ENCODE measurements at places on chromosomes 2 and 18. TPM values are rescaled to one million over a fixed set of nuclear protein-coding genes. Genes with fewer than 3 reads are reported as not detected.

GRCh38 chr2:174870787-174871186, 106.5 kb upstream of the CHRNA1 start:
- no peaks in the 10 kb centered on the region for H3K27me3 ChIP-seq
- H3K4me3 ChIP-seq: no peak overlapping the region

DNA sequence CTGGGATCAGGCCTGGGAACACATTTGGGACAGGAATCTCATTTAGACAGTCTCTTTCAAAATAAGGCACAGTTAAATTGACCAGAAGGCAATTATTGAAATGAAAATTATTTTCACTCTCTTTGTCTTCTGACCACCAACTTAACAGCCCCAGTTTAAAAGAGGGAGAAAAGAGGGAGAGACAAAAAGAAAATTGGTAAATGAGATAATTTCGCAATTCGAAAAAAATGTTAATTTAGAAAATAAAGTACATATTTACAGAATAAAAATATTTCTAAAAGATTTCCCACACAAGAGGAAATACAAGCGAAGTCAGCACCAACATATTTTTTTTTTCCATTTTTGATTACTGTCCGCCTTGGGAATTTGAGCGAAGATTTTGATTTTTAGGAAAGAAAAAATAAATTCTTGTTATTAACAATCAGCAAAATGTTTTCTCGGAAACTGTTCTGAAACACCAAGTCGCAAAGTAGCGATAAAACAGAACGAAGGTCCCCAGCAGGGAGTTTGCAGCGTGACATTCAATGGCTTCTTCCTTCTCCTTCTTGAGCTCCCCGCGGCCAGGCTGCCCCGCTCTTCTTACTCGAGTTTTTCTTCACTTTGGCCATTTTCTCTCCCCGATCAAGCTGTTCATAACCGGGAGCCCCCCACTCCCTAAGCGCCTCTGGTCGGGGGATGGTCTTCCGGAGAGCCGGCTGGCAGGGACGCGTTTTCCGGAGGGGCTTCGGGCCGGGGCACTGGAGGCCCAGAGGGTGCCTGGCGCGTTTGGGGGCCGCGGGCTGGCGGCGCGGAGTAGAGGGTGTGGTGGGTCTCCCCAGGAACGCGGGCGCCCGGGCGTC, 5.0 kb downstream of the SP9 start:
- H3K4me1 ChIP-seq: peaks cover 41% of the 10 kb centered on the region
- no peaks in the 10 kb centered on the region for H3K36me3 ChIP-seq
- no peak for DNase-seq
- H3K27ac ChIP-seq: no peak overlapping the region

- H3K4me3 ChIP-seq: no peak overlapping the region
- no peaks in the 10 kb centered on the region for H3K27me3 ChIP-seq
- no peak for DNase-seq
- no peak overlapping the region for H3K27ac ChIP-seq
- no peaks in the 10 kb centered on the region for H3K4me1 ChIP-seq
These were observed 43.8 kb downstream of the LPIN1 start for GRCh38 chr2:11790228-11790627.

DNA sequence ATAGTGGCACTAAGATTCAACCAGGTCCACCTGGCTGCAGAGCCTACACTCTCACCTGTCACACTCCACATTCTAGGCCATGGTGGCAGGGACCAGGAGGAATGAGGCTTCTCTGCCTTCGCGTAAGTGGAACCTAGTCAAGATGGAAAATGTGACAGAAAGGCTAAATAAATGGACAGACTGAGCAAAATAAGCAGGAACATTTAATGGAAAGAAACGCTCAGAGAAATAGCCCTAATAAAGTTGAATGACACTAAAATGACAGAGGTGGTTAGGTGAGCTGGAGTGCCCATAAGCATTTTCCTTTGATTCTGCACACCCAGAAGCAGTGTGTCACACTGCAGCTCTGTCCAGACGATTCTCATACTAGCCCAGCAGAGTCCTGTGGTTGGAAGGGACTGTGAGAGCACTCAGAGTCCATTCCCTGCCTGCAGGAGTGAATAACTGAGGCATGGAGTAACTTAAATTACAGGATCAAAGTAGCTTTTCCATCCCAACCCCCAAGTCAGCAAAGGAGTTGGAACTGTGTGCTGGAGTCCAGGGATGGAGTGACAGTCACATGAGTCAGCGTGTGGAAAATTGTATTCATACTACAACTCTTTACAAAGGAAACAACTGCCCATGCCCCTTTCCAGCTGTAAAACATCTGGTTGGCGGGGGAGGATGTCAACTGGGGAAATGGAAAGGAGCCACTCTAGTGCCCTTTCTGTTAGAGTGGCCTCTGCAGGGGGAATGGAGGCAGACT, 105.4 kb upstream of the LGALSL start:
- H3K36me3 ChIP-seq: no peaks in the 10 kb centered on the region
- no peak overlapping the region for H3K4me3 ChIP-seq
- DNase-seq: no peak
- H3K4me1 ChIP-seq: peaks cover 2% of the 10 kb centered on the region
- no peak overlapping the region for H3K27ac ChIP-seq

DNA sequence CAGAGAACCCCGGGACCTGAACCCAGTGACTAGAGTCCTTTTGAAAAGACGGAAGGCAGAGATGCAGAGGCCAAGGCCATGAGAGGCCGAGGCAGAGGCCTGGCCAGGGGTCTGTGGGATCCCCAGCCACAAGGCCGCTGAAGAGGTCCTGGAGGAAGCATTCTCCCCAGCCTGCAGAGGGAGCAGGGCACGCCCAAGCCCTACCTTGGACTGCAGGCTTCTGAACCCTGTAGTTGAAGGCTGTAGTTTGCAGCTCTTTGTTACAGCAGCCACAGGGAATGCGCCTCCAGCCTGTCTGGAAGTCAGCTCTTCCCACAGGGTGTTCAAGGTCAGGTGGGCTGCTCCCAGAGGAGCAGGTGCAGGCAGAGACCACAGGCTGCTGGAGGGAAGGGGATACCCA, 22.1 kb upstream of the PXDN start:
- H3K4me3 ChIP-seq: no peak overlapping the region
- peaks cover 9% of the 10 kb centered on the region for H3K27me3 ChIP-seq
- no peaks in the 10 kb centered on the region for H3K36me3 ChIP-seq

DNA sequence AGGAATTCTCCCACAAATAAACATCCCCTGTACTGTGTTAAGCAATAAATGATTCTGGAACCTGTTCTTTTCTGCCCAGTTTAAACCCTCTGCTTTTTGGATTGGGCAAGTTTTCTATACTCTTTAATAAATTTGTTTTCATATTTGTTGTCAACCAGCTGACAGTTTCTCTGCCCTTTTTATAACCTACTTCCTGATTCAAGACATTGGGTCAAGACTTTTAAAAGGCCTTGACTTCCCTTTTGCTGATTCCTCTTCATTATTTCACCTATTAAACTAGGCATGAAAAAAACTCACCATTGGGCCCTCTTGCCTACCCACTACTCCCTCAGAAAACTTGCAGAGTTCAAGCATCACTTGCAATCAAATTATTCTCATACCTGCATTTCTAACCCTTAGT, 459.5 kb downstream of the ARHGAP15 start:
- no peak overlapping the region for H3K27ac ChIP-seq
- peaks cover 4% of the 10 kb centered on the region for H3K4me1 ChIP-seq
- no peaks in the 10 kb centered on the region for H3K27me3 ChIP-seq
- DNase-seq: no peak

GRCh38 chr18:80033181-80034067, 810 bp upstream of the RBFA start:
- peaks cover 29% of the 10 kb centered on the region for H3K4me1 ChIP-seq
- peaks cover 16% of the 10 kb centered on the region for H3K36me3 ChIP-seq
- DNase-seq: no peak
- H3K4me3 ChIP-seq: peak overlapping the region; percentile 90
- H3K27ac ChIP-seq: peak overlapping the region; percentile 89

GRCh38 chr2:37832590-37833197, 92.4 kb upstream of the RMDN2 start:
- H3K4me1 ChIP-seq: peaks cover 21% of the 10 kb centered on the region
- DNase-seq: peak; percentile 63
- peaks cover 3% of the 10 kb centered on the region for H3K27me3 ChIP-seq
- H3K36me3 ChIP-seq: no peaks in the 10 kb centered on the region
- no peak overlapping the region for H3K4me3 ChIP-seq

DNA sequence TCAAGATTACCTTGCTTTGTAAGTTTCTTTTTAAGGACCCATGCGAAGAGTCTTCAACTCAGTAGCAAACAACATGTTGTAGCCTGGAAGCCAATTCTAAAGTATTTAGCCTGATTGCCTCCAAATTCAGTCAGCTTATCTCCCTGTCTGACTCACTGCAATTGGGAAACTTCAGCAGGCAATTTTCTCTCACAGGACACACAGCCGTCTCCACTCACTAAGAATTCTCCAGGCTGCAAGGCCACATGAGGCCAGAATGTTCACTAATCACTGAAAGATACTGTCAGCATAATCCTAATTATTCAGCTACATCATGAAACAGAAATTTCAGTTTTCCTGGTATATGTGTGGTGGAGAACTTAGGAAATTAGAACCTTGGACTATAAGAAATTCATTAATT, 78.1 kb upstream of the PDE1A start:
- H3K27ac ChIP-seq: no peak overlapping the region
- H3K27me3 ChIP-seq: no peaks in the 10 kb centered on the region
- no peak overlapping the region for H3K4me3 ChIP-seq
- no peaks in the 10 kb centered on the region for H3K4me1 ChIP-seq
- no peaks in the 10 kb centered on the region for H3K36me3 ChIP-seq

DNA sequence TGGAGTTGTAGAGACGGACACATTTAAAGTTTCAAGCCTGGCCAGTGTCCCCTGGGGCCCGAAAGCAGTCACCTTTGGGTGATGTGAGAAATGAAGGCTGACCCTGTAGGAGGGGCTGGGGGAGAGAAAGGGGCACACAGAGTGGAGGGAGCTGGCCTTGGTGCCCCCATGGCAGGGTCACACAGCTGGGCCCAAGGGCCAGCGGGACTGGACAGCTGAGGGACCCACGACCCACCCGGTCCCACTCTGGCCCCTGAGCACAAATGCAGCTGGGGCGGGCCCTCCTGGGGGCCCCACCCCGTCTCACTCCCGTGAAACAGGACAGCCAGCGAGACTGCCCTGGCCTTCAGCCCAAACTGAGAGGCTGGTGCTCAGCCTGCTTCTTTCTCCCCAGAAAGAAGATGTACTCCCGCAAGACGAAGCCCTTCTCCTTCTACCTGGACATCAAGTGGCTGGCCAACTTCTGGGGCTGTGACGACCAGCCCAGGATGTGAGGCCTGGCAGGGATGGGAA, 6.1 kb downstream of the AGXT start:
- DNase-seq: no peak
- no peaks in the 10 kb centered on the region for H3K36me3 ChIP-seq
- no peak overlapping the region for H3K27ac ChIP-seq
- H3K4me1 ChIP-seq: no peaks in the 10 kb centered on the region

GRCh38 chr2:24814516-24814915, 21.3 kb downstream of the CENPO start:
- H3K27me3 ChIP-seq: no peaks in the 10 kb centered on the region
- no peaks in the 10 kb centered on the region for H3K4me1 ChIP-seq
- no peak overlapping the region for H3K27ac ChIP-seq
- no peak overlapping the region for H3K4me3 ChIP-seq
- DNase-seq: no peak
- H3K36me3 ChIP-seq: peaks cover 29% of the 10 kb centered on the region

DNA sequence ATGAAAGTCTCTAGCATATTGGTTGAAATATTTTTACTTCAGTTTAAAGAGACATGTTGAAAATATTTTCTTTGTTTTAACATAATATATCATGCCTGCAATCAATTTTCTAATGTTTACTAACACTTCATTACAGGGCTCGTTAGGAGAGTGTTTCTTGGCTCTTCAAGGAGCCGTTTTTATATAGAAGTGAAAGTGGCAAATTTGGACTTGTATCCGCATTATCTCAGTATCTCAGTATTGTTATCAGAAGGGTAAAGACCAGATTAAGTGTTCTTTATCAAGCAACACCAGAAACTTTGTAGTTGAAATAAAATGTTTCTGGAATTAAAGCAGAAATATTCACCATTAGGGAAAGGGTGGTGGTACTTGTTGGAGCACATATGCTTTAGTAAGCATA, 97.8 kb downstream of the BABAM2 start:
- no peak for DNase-seq
- peaks cover 28% of the 10 kb centered on the region for H3K36me3 ChIP-seq
- peaks cover 31% of the 10 kb centered on the region for H3K4me1 ChIP-seq
- H3K4me3 ChIP-seq: no peak overlapping the region
- peak overlapping the region; percentile 53 for H3K27ac ChIP-seq

DNA sequence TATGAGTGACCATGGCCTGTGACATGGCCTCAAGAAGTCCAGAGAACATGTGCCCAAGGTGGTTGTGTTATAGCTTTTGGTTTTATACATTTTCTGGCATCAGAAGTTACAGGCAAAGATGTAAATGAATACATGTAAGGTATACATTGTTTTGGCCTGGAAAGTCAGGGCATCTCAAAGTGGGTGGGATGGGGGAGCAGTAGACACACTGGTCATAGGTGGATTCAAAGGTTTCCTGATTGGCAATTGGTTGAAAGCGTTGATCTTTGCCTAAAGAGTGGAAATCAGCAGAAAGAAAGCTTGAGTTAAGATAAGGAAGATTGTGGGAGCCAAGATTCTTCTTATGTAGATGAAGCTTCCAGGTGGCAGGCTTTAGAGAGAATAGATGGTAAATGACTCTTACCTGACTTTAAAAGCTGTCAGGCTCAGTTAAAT, 62.1 kb upstream of the DYNAP start:
- H3K27me3 ChIP-seq: no peaks in the 10 kb centered on the region
- H3K4me1 ChIP-seq: no peaks in the 10 kb centered on the region
- no peak overlapping the region for H3K4me3 ChIP-seq
- no peak overlapping the region for H3K27ac ChIP-seq
- no peak for DNase-seq
- no peaks in the 10 kb centered on the region for H3K36me3 ChIP-seq

GRCh38 chr18:36499938-36500337, 202.4 kb downstream of the FHOD3 start:
- H3K27me3 ChIP-seq: peaks cover 17% of the 10 kb centered on the region
- no peak overlapping the region for H3K4me3 ChIP-seq
- H3K4me1 ChIP-seq: peaks cover 5% of the 10 kb centered on the region
- H3K27ac ChIP-seq: no peak overlapping the region

GRCh38 chr2:62118160-62118559, 77.8 kb upstream of the B3GNT2 start:
- no peaks in the 10 kb centered on the region for H3K27me3 ChIP-seq
- peaks cover 3% of the 10 kb centered on the region for H3K4me1 ChIP-seq
- H3K36me3 ChIP-seq: peaks cover 1% of the 10 kb centered on the region
- H3K27ac ChIP-seq: no peak overlapping the region

GRCh38 chr2:109129356-109129920, 433 bp downstream of the SH3RF3 start:
- H3K27me3 ChIP-seq: peaks cover 4% of the 10 kb centered on the region
- peak; percentile 69 for DNase-seq
- peaks cover 2% of the 10 kb centered on the region for H3K36me3 ChIP-seq
- peak overlapping the region; percentile 52 for H3K4me3 ChIP-seq
- peaks cover 37% of the 10 kb centered on the region for H3K4me1 ChIP-seq
- no peak overlapping the region for H3K27ac ChIP-seq

GRCh38 chr18:77161383-77161782, 28.8 kb upstream of the MBP start:
- H3K36me3 ChIP-seq: no peaks in the 10 kb centered on the region
- no peaks in the 10 kb centered on the region for H3K27me3 ChIP-seq
- peaks cover 4% of the 10 kb centered on the region for H3K4me1 ChIP-seq
- no peak for DNase-seq
- H3K4me3 ChIP-seq: no peak overlapping the region
- no peak overlapping the region for H3K27ac ChIP-seq

The ZNF521 gene
- not detected for total RNA-seq

The EMILIN1 gene
- 0.76 TPM for total RNA-seq

The UGT1A3 gene
- not detected for total RNA-seq

The SPATS2L gene
- total RNA-seq: 8.1 TPM

The STARD6 gene
- not detected for total RNA-seq

The RSAD2 gene
- total RNA-seq: 9.2 TPM

The CYRIA gene
- 0.14 TPM for total RNA-seq

The CDH2 gene
- total RNA-seq: 0.10 TPM

The ALPI gene
- total RNA-seq: not detected

The RAB27B gene
- total RNA-seq: not detected

The CXCR2 gene
- total RNA-seq: 0.31 TPM

The ELOA2 gene
- total RNA-seq: not detected

The GDF7 gene
- total RNA-seq: not detected

The HOXD9 gene
- total RNA-seq: not detected

All from activated naive CD8-positive, alpha-beta T cell treated with anti-CD3 and anti-CD28 coated beads for 36 hours (primary cell).